ENCODE measurements at places on chromosomes 5 and 9.
A peak's percentile ranks its signal among the peaks of the same experiment; 100 is the strongest.

GRCh38 chr9:115328228-115328627, 210.3 kb upstream of the TNC start:
- H3K36me3 ChIP-seq: no peaks in the 10 kb centered on the region
- H3K27me3 ChIP-seq: peaks cover 1% of the 10 kb centered on the region
- peaks cover 52% of the 10 kb centered on the region for H3K4me1 ChIP-seq
- DNase-seq: peak; percentile 8

DNA sequence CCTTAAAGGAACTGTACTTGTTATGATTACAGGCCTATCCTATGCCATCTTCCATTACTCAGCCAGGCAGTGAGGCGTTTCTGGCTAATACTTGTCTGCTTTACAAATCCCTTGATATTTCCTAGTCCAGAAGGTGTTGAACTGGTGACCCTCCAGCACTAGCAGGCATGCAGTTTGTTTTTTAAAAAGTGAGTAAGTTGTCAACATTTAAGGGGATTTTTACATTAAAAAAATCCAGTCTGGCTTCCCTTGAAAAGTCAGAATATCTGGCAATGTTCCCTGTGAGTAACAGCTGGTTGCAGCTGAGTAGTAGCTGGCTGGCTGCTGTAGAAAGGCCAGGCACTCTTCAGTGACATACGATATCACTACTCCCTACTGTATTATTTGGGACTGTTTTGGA, 21.8 kb downstream of the GRIN3A start:
- H3K4me3 ChIP-seq: no peak overlapping the region
- peaks cover 17% of the 10 kb centered on the region for H3K4me1 ChIP-seq
- H3K27me3 ChIP-seq: peaks cover 8% of the 10 kb centered on the region
- H3K36me3 ChIP-seq: no peaks in the 10 kb centered on the region
- H3K27ac ChIP-seq: no peak overlapping the region

GRCh38 chr9:127982912-127983311, 2.1 kb upstream of the EEIG1 start:
- H3K4me1 ChIP-seq: peaks cover 49% of the 10 kb centered on the region
- peaks cover 8% of the 10 kb centered on the region for H3K27me3 ChIP-seq
- H3K4me3 ChIP-seq: no peak overlapping the region
- DNase-seq: no peak

DNA sequence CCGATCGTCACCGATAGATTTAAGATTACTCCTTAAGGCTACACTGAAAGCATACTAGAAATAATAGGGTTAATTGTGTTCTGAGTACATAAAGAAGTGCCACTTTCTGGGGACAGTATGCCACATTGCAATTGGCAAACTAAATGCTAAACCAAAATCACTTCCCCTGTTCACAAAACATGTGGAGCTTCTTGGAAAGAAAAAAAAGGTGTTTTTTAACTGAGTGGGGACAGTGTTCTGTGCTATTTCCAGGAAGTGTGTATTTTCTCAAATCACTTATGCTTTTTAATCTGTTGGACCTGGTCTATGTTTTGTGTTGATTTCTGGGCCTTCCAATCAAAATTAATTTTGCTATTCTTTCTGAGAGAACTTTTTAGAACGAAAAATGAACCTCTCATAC, 149.3 kb upstream of the MPDZ start:
- H3K27me3 ChIP-seq: no peaks in the 10 kb centered on the region
- DNase-seq: no peak
- no peak overlapping the region for H3K4me3 ChIP-seq
- no peaks in the 10 kb centered on the region for H3K36me3 ChIP-seq

- H3K27ac ChIP-seq: peak within 1 kb of the TSS; percentile 79
- DNase-seq: peak; percentile 83
- H3K4me1 ChIP-seq: peaks cover 45% of the 10 kb centered on the region
- peak within 1 kb of the TSS; percentile 87 for H3K4me3 ChIP-seq
These were observed at the start of gene REEP2 for GRCh38 chr5:138438724-138439476. TSS of gene REEP2 (plus strand) at chr5:138439057. CDS start at chr5:138439209, 152 bp downstream.

GRCh38 chr9:13942695-13943094, 371.2 kb downstream of the NFIB start:
- peaks cover 6% of the 10 kb centered on the region for H3K27me3 ChIP-seq
- H3K4me3 ChIP-seq: no peak overlapping the region
- peaks cover 39% of the 10 kb centered on the region for H3K4me1 ChIP-seq
- H3K36me3 ChIP-seq: no peaks in the 10 kb centered on the region
- no peak for DNase-seq

GRCh38 chr5:55052383-55052931, 28.4 kb downstream of the GZMK start:
- peaks cover 12% of the 10 kb centered on the region for H3K36me3 ChIP-seq
- H3K27me3 ChIP-seq: peaks cover 6% of the 10 kb centered on the region
- H3K27ac ChIP-seq: no peak overlapping the region
- DNase-seq: no peak
- no peaks in the 10 kb centered on the region for H3K4me1 ChIP-seq
- H3K4me3 ChIP-seq: no peak overlapping the region

GRCh38 chr5:116315531-116315930, 230.7 kb downstream of the COMMD10 start:
- no peak overlapping the region for H3K27ac ChIP-seq
- H3K27me3 ChIP-seq: peaks cover 6% of the 10 kb centered on the region
- no peak overlapping the region for H3K4me3 ChIP-seq
- no peak for DNase-seq

GRCh38 chr5:137300411-137301240, 198.5 kb downstream of the SPOCK1 start:
- H3K4me1 ChIP-seq: peaks cover 12% of the 10 kb centered on the region

GRCh38 chr9:72863456-72864094, 89.3 kb downstream of the ALDH1A1 start:
- H3K27me3 ChIP-seq: peaks cover 3% of the 10 kb centered on the region
- peak overlapping the region; percentile 12 for H3K27ac ChIP-seq

DNA sequence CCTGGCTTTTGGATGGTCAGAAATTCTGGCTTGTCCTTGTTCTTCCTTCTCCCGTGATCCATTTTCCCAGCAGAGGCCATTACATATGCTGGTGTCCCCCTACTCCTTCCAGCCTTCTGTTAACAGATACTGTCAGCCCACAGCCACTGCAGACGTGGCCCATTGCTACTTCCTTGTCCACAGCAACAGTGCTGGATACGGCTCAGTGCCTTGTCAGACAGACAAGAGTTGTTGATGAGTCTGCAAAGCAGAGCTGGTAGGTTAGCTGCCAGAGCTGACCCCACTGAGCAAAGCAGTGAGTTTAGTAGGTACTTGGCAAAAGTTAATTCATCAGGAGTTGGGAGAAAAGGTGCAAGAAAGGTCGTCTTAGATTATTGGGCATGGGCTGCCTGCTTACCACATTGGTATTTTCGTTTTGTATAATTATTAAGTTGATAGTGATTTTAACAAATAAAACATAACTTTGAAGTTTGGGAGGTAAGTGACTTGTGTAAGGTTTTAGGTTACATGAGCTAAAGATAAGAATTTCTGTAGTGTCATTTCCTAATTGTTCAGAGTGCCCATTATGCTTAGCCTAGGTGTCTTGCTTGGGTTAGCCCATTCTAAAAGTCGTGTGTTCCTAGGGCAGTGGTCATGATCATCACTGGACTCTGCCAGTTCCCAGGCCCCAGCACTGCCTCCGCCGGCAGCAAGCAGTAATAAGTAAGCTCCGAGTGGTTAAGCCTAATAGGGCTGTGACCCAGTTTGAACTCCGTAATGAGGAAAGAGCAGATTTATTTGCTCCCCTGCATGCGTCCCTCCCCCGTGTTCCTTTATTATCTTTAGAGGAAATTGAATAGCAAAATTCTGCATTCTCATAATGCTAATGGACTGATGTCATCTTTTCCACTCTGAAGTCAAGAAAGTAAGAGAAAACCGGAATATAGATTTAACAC, 292.0 kb downstream of the FANCC start:
- peaks cover 5% of the 10 kb centered on the region for H3K27me3 ChIP-seq
- peak overlapping the region; percentile 20 for H3K27ac ChIP-seq
- H3K4me3 ChIP-seq: peak overlapping the region; percentile 3
- peaks cover 76% of the 10 kb centered on the region for H3K4me1 ChIP-seq
- H3K36me3 ChIP-seq: peaks cover 22% of the 10 kb centered on the region

DNA sequence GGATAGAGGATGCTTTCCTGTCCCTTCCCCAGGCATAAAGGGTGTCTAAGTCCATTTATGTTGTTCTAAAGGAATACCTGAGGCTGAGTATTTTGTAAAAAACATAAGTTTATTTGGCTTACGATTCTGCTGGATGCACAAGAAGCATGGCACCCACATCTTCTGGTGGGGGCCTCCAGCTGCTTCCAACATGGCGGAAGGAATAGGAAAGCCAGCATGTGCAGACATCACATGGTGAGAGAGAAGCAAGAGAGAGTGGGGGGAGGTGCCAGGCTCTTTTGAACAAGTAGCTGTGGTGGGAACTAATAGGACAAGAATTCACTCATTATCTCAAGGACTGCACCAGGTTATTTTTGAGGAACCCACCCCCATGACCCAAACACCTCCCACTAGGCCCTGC, 77.2 kb downstream of the ADCY2 start:
- H3K4me1 ChIP-seq: peaks cover 16% of the 10 kb centered on the region
- H3K36me3 ChIP-seq: peaks cover 70% of the 10 kb centered on the region
- H3K4me3 ChIP-seq: no peak overlapping the region

- H3K36me3 ChIP-seq: peaks cover 35% of the 10 kb centered on the region
- no peak overlapping the region for H3K27ac ChIP-seq
- no peaks in the 10 kb centered on the region for H3K4me1 ChIP-seq
- no peak overlapping the region for H3K4me3 ChIP-seq
- no peak for DNase-seq
These were observed 290.2 kb upstream of the POU5F2 start for GRCh38 chr5:94031631-94032030.
